Endodermal cell (in vitro differentiated cells): ENCODE measurements at places on chromosomes 5 and 9.

- no peak overlapping the region for H3K4me3 ChIP-seq
- no peaks in the 10 kb centered on the region for H3K36me3 ChIP-seq
- no peak for DNase-seq
- H3K4me1 ChIP-seq: no peaks in the 10 kb centered on the region
These were observed 232.1 kb downstream of the ENC1 start for GRCh38 chr5:74408150-74409043.

- no peak overlapping the region for H3K4me3 ChIP-seq
- no peaks in the 10 kb centered on the region for H3K4me1 ChIP-seq
- no peaks in the 10 kb centered on the region for H3K27me3 ChIP-seq
- no peaks in the 10 kb centered on the region for H3K36me3 ChIP-seq
- no peak overlapping the region for H3K27ac ChIP-seq
These were observed 74.9 kb downstream of the FBXL7 start for GRCh38 chr5:15574806-15575325.

DNA sequence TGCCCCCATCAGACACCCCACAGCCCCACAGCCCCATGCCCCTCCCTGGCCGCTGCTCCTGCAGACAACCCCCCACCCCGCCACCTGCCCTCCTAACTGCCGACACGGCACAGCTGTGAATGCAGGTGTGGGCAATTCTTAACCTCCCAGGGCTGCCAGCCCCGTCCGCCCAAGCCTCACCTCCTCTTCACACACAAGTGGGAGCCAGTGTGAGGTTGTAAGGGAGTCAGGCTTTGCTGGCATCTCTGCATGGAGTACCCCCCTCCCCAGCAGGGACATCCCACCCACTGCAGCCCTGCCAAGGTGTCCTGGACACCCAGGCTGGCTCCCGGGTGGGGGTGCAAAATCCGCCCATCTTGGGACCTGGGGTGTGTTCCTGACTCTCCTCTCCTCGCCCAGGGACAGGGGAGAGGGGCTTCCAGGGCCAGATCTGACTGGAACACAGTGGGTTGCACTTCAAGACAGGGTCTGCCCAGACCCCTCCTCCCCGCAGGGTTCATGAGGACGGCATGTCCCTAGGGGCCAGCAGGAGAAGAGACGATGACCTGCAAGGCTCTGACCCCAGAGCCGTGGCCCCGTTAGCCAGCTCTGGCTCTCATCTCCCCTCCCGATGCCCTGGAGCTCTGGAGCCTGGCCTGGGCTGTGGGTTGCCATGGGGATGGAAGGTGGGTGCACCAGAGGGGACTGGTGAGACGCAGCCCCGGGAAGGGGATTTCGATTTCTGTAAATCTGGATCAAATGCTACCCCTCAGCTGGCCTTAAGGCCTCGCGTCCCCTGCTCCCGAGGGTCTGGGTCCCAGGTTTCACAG lies 34.4 kb downstream of the SARDH start:
- H3K4me3 ChIP-seq: no peak overlapping the region
- H3K4me1 ChIP-seq: no peaks in the 10 kb centered on the region
- H3K27ac ChIP-seq: no peak overlapping the region
- no peak for DNase-seq
- no peaks in the 10 kb centered on the region for H3K27me3 ChIP-seq

DNA sequence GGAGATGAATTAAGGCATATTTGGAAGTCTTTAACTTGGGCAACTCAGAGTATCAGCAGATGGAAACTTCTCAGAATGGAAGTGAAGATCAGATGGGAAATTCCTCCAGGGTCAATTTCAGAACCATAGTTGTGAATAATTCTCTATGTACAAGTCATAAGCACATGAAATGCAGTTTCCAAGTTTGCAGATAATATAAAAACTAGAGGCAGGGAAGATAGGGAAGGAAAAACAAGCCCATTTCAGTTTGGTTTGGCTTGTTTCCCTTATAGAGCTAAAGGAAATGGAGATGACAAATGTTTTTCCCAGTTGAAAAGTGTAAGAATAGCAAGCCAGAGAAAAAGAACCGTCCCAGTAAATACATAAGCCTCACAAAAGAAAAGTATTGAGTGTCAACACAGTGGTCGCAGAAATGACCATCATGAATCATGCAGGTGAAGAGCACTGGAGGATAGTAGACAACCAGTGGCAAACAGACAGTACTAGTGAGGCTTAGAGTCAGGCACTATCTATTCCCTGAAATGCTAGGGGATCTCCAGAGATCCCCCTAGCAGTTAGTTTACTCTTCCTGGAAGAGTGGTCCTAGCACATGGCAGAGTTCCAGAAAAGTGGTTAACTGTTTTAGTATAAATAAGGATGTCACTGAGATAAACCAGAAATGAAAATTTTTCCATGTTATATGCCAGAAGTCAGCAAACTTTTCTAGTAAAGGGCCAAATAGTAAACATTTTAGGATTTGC lies 245.9 kb downstream of the SAXO1 start:
- no peak overlapping the region for H3K4me3 ChIP-seq
- no peak for DNase-seq
- no peaks in the 10 kb centered on the region for H3K36me3 ChIP-seq
- H3K27me3 ChIP-seq: no peaks in the 10 kb centered on the region

DNA sequence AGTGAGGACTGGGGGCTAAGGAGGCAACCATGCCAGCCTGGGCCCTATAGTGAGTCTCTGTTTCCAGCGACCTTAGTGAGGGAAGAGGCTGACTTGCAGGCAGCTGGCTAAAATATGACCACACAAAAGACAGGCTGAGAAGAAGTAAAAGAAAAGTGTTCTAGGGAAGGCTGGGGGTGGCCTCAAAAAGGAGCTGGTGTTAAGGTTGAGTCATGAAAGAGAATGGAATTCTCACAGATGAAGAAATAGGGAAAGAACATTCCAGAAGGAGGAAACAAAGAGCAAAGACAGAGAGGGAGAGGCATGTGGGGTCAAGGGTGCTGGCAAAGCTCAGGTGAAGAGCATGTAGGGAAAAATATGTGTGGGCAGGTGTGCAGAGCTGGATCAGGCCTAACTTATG lies 302.7 kb upstream of the RFX3 start:
- no peaks in the 10 kb centered on the region for H3K27me3 ChIP-seq
- H3K36me3 ChIP-seq: no peaks in the 10 kb centered on the region
- H3K27ac ChIP-seq: no peak overlapping the region

DNA sequence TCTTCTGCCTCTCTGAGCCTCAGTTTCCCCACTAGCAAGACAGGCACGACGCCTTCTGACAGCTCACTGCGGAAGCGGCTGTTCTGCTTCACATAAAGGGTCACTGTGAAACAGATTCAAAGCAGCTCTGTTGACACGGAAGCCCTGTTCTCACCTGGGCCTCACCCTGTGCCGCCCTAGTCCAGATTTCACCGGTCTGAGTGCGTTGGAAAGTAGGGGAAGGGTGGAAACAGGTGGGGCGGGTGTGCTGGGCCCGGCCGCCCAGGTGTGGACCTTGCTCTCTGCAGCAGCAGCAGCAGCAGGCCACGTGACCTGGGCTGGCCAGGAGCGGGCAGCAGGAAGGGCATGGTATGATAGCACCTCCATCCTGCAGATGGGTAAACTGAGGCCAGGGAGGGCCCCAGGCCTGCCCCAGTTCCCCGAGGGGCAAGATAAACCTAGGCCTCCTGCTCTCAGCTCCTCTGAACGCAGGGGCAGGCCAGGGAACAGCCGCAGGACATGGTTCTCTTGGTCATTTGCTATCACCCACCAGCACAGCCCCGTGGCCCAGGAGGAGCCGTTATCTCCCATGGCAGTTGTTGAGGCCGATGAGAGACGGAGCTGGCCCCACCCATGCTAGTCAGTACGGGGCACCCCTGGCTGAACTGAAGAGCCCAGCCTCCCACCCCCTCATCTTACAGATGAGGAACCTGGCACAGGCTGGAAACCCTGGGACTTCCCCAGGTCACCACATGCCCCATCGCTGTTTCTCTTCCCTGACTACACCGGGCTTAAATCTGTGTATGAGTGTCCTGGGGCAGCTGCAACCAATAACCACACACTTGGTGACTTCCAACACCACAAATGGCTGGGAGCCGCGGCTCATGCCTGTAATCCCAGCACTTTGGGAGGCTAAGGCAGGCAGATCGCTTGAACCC lies 12.1 kb downstream of the PTGES2 start:
- H3K36me3 ChIP-seq: peaks cover 30% of the 10 kb centered on the region
- H3K27ac ChIP-seq: no peak overlapping the region
- no peaks in the 10 kb centered on the region for H3K4me1 ChIP-seq
- H3K27me3 ChIP-seq: no peaks in the 10 kb centered on the region
- no peak overlapping the region for H3K4me3 ChIP-seq
